Activated gamma-delta T cell (primary cell): ENCODE measurements at places on chromosomes 1 and 21.

DNA sequence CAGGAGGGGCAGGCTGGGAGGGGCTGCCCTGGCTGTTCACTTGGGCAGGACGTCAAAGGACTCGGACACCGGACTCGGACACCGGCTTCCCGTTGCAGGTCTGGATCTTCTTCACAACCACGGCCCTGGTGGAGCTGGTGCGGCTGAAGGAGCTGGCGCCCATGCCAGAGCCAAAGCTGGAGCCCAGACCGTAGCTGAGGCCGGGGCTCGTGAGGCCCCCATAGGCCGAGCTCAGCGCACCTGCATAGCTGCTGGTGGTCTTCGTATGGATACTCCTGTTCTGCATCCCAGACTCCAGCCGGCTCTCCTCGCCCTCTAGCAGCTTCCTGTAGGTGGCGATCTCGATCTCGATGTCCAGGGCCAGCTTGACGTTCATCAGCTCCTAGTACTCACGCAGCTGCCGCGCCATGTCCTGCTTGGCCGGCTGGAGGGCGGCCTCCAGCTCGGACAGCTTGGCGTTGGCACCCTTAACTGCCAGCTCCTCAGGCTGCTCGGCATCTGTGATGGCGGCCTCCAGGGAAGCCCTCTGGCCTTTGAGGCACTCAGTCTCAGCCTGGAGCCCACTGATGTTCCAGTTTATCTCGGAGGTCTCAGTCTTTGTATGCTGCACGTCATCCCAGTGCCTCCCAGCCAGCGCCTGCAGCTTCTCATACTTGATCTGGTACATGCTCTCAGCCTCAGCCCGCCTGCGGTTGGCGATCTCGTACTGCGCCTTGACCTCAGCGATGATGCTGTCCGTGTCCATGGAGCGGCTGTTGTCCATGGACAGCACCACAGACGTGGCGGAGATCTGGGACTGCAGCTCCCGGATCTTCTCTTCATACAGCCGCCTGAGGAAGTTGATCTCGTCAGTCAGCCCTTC is 15.1 kb upstream of the KLF17 start:
- DNase-seq = no peak

DNA sequence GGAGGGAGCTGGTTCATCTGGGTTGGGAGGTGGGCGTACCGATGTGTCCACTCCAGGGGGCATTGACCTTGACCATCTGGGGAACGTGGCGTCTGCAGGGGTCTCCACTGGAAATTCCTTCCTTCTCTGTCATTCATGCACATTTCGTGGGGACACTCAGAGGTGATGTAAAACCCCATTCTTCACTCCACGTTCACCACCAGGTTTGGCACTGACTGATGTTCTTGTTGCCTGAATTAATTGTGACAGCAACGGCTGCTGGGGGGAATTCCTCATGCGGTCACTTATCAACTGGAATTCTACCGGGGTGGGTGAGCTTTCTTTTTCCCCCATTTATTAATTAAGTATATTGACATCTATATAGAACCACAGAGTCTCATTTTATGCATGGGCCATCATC is 18.1 kb upstream of the POFUT2 start:
- no peak for DNase-seq

- DNase-seq = no peak
Observed at GRCh38 chr1:110426854-110427253, 19.4 kb upstream of the LAMTOR5 start.

GRCh38 chr1:99018313-99018712 is 13.7 kb upstream of the PLPPR5 start:
- DNase-seq = no peak

- no peak for DNase-seq
Observed at GRCh38 chr1:19140465-19140864, 69.6 kb downstream of the UBR4 start.

DNA sequence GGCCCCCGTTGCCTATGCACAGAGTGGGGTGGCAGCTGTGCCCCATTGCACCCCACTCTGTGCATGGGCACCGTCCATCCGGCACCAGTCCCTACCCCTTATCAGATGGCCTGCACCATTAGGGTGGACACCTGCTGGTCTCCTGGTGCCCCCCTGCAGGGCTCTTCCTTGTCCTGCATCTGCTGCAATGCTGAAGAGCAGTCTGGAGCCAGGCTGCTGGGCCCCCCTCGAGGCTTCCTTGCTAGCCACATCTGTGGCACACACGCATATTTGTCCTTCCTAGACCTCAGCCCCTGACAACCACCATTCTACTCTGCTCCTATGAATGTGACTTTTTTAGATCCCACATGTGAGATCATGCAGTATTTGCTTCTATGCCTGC is 56.4 kb downstream of the COL18A1 start:
- no peak for DNase-seq

DNA sequence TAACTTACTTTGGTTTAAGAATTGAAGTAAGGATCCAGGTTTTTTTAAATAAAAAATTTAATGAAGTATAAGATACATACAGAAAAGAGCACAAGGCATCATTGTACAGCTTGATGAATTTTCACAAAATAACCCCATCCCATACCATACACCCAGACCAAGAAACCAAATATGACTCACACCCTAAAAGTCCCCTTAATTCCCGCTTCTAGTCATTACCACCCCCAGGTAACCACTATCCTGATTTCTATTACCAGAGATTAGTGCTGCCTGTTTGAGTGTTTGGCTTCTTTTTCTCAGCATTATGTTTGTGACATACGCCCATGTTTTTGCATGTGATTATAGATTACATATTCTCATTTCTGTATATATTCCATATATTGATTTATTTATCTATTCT is 98.5 kb upstream of the HIVEP3 start:
- DNase-seq = no peak

GRCh38 chr1:230832476-230832875 is 35.8 kb downstream of the C1orf198 start:
- DNase-seq = no peak

- no peak for DNase-seq
Observed at GRCh38 chr1:76827066-76827465, 40.2 kb upstream of the ST6GALNAC5 start.

DNA sequence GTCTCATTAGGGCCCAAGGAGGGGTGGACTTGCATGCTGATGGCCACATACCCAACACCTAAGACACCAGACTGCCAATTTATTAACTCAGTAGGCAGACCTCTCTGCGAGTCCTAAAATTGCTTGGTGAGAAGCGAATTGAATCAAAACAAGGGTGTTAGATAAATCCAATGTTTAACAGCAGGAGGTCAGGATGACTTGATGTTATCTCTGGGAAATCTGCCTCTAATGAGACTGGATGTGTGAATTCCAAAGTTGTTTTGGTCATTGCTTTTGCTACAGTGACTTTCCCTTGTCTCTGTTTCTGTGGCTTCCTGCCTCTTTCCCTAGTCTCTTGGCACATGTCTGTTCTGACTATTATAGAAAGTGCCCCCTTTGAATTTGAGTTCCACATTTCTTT is 20.8 kb downstream of the MTR start:
- DNase-seq = no peak

- no peak for DNase-seq
Observed at GRCh38 chr1:47228644-47229030, 3.4 kb downstream of the TAL1 start.

DNA sequence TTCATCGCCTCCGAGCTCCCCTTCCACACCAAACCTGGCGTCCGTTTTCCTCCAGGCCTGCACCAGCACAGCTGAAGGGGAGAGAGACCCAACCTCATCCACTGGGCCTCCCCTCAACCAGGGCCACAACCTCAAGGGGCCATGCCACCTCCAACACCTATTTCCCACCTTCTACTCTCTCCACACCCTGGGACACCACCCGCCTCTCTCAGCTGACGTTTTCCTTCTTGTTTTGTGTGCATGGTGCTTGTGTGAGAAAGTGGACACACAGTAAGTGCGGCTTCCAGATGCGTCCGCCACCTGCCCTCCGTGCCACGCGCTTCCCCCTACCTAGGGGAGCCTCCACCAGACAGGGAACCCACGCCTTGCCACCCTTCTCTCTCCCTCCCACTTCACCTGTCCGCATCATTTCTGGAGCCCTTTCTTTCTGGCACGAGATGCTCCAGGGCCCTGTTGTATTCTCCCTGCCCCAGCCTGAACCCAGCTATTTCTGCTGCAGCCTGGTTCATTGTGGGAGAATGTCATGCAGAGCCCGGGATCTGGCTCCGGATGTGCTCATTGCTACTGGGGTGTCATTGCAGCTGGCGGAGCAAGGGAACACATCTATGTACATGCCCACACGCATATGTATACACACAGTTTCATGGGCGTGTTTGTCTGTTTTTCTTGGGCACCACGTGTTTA is 1.3 kb upstream of the GNB1 start:
- DNase-seq = no peak

- DNase-seq = no peak
Observed at GRCh38 chr21:46063734-46064680, 33.9 kb upstream of the COL6A2 start.

DNA sequence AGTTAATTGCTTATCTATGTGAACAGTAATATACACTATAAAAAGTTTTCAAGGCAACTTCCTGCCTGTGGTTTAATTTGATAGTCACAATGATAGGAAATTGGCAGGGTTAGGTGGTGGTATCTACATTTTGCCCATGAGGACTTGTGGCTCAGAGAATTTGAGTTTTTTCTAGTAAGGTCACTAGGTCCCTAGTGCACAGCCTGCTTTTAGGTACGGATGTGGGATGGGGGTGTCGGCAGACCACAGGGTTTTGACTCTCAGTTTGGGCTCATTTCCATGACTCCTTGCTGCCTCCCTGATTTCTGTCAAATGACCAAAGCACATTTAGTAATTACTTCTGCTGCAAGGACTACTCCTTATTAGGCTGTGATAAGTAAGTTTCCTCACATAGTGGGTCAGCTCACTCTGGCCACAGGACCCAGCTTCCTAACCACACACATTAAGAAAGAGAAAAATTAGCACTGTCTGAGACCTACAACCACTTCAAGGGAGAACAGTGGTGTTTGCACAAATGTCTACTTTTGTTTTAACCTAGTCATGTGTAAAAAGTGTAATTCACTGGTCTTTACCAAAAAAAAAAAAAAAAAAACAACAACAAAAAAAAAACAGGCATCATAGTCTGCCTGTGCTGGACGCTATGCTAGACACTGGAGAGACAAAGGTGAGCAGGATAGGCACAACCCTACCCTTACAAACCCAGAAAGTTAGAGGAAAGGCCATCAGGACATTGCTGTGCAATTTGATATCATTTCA is 43.7 kb downstream of the MRPL39 start:
- DNase-seq = no peak
